ENCODE measurements at places on chromosomes 2 and 18. TPM values are rescaled to one million over a fixed set of nuclear protein-coding genes. Genes with fewer than 3 reads are reported as not detected.

Gene CD8B2
- total RNA-seq: not detected

Gene NIFK
- total RNA-seq: 18.3 TPM

Gene KCNG2
- total RNA-seq: not detected

Gene ALLC
- total RNA-seq: not detected

Gene TNFRSF11A
- 1.1 TPM for total RNA-seq

Gene KLF7
- total RNA-seq: 25.3 TPM

Gene CSRNP3
- total RNA-seq: 5.1 TPM

Gene NOTO
- not detected for total RNA-seq

Gene CCDC74A
- 0.65 TPM for total RNA-seq

Gene MOGAT1
- 0.38 TPM for total RNA-seq

Gene PSMA8
- 0.14 TPM for total RNA-seq

Gene CFC1
- total RNA-seq: not detected

Gene RNF125
- 5.6 TPM for total RNA-seq

Gene DRC1
- total RNA-seq: 0.30 TPM

Gene CRYBA2
- not detected for total RNA-seq

Gene G6PC2
- not detected for total RNA-seq

Gene DPYSL5
- total RNA-seq: not detected

Gene ALPG
- not detected for total RNA-seq

Gene SLC4A5
- 1.1 TPM for total RNA-seq

Gene GTF2A1L
- total RNA-seq: not detected

Gene ACMSD
- total RNA-seq: not detected

Gene DCDC2C
- not detected for total RNA-seq

Gene ANKRD53
- 0.54 TPM for total RNA-seq

Gene CEP192
- 25.6 TPM for total RNA-seq

Gene GLS
- total RNA-seq: 44.8 TPM

Gene UGT1A5
- total RNA-seq: not detected

Gene CLEC4F
- 0.22 TPM for total RNA-seq

Gene EFHD1
- 26.3 TPM for total RNA-seq

Gene TMEM169
- total RNA-seq: 0.24 TPM

Gene CERKL
- not detected for total RNA-seq

Gene TLX2
- not detected for total RNA-seq

Gene ST6GAL2
- 0.38 TPM for total RNA-seq

Gene RPRM
- total RNA-seq: not detected

Gene BZW1
- 80.4 TPM for total RNA-seq

Gene RIT2
- total RNA-seq: not detected

Gene CIDEA
- total RNA-seq: 1.7 TPM

Gene TDRD15
- total RNA-seq: not detected

Gene AQP12A
- not detected for total RNA-seq

Gene SULT1C2
- 0.87 TPM for total RNA-seq

Gene GAREM2
- total RNA-seq: 1.4 TPM

Gene LIMS2
- total RNA-seq: 260 TPM

Gene MSH2
- 13.2 TPM for total RNA-seq

Gene IL1RL2
- not detected for total RNA-seq

Gene DNER
- 3.3 TPM for total RNA-seq

Gene SULT1C3
- not detected for total RNA-seq

Gene NGEF
- total RNA-seq: 0.51 TPM

Gene SLC4A3
- total RNA-seq: 445 TPM

Gene C2orf78
- total RNA-seq: not detected

Gene ALPP
- not detected for total RNA-seq

Gene SPC25
- total RNA-seq: 0.60 TPM
